ENCODE measurements at places on chromosomes 4 and X. TPM values are rescaled to one million over a fixed set of nuclear protein-coding genes. Genes with fewer than 3 reads are reported as not detected.

The FAM47A gene
- not detected for total RNA-seq

The IBSP gene
- total RNA-seq = 1.9 TPM

The TSPAN6 gene
- total RNA-seq = 36.5 TPM

The PAGE2 gene
- not detected for total RNA-seq

The OTOP1 gene
- not detected for total RNA-seq

The PHEX gene
- 0.46 TPM for total RNA-seq

The SULT1E1 gene
- 10.7 TPM for total RNA-seq

The GUCY1A1 gene
- 0.69 TPM for total RNA-seq

The CT45A3 gene
- not detected for total RNA-seq

The PHF8 gene
- 15.9 TPM for total RNA-seq

The PNMA6F gene
- not detected for total RNA-seq

The VCX3B gene
- total RNA-seq = not detected

The ARHGAP6 gene
- total RNA-seq = 3.8 TPM

The ACSL1 gene
- total RNA-seq = 37.0 TPM

The HSFX2 gene
- 0.72 TPM for total RNA-seq

The KDR gene
- total RNA-seq = 13.3 TPM

The MTNR1A gene
- total RNA-seq = not detected

The SRD5A3 gene
- 11.1 TPM for total RNA-seq

The SYNPO2 gene
- total RNA-seq = 56.6 TPM

The PCDH18 gene
- 119 TPM for total RNA-seq

The HDAC8 gene
- total RNA-seq = 25.7 TPM

The H2BW2 gene
- not detected for total RNA-seq

The PLP1 gene
- total RNA-seq = 0.46 TPM

The ADGRG2 gene
- 0.07 TPM for total RNA-seq

The MAGEA2 gene
- total RNA-seq = not detected

The REST gene
- total RNA-seq = 33.0 TPM

The F8A2 gene
- not detected for total RNA-seq

The CNOT6L gene
- total RNA-seq = 25.2 TPM

The PAK3 gene
- 4.6 TPM for total RNA-seq

The S100P gene
- total RNA-seq = not detected

The EVC2 gene
- 7.8 TPM for total RNA-seq

The HDX gene
- total RNA-seq = 5.2 TPM

The ZNF81 gene
- 8.4 TPM for total RNA-seq

The ITGB1BP2 gene
- total RNA-seq = 3.4 TPM

The OPHN1 gene
- total RNA-seq = 5.9 TPM

The GAGE12C gene
- not detected for total RNA-seq

The RTL5 gene
- total RNA-seq = 5.3 TPM

The ZNF185 gene
- total RNA-seq = 10.7 TPM

The SLC25A5 gene
- 114 TPM for total RNA-seq

The TKTL1 gene
- not detected for total RNA-seq

The EREG gene
- 7.9 TPM for total RNA-seq

The PHKA1 gene
- 9.3 TPM for total RNA-seq

The BEX1 gene
- 8.7 TPM for total RNA-seq

The AWAT2 gene
- total RNA-seq = not detected

The GAGE2A gene
- not detected for total RNA-seq

The GUCY1B1 gene
- 4.9 TPM for total RNA-seq

The IGSF1 gene
- total RNA-seq = 0.07 TPM

The SYTL5 gene
- total RNA-seq = 2.2 TPM

The ENPEP gene
- 4.7 TPM for total RNA-seq

The GPR119 gene
- not detected for total RNA-seq

The UGT2B15 gene
- total RNA-seq = not detected

The ZNF630 gene
- 1.2 TPM for total RNA-seq

The GAGE1 gene
- not detected for total RNA-seq

Measured in smooth muscle cell of the pulmonary artery (primary cell).